Kidney tubule cell (primary cell): ENCODE measurements at places on chromosomes 5 and 9.
A peak's percentile ranks its signal among the peaks of the same experiment; 100 is the strongest.

GRCh38 chr9:93652604-93653592 is 76.5 kb downstream of the PHF2 start:
- no peak for DNase-seq

- no peak for DNase-seq
Observed at GRCh38 chr5:9452181-9452580, 93.7 kb downstream of the SEMA5A start.

DNA sequence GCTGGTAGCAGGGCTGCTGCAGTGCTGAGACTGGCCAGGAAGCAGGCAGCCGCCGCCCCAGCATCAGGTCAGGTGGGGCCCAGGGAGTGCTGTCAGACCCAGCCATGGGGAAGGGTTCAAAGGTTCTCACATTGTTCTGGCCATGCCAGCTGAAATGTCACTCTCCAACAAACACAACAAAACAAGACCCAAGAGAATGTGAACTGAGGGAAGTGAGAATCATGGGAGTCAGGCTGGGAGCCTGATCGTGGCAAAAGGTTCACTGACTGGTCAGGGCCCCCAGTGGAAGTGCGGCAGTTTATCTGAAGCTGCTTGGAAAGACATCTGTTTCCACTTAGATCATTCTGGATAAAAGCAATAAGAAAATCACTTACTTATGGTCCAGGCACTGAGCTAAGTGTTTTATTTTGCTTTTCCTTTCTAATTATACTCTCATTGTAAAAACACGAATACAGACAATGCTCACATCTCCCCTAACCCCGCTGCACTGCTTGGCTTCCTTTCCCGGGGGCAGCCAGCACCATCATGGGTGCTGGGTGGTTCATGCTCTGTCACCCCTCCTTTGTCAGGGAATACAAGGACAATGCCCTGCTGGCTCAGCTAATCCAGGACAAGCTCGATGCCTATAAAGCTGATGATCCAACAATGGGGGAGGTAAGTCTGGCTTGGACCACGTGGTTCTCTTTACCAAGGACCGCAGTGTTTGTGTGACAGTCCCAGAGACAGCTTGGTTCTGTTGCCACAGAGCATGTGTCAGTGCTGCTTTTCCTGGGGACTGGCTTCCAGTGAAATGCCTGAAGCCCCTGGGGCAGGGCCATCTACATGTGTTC is 41.9 kb upstream of the CFAP157 start:
- peak; percentile 9 for DNase-seq

GRCh38 chr5:75138689-75139088 is 86.3 kb upstream of the GCNT4 start:
- no peak for DNase-seq

DNA sequence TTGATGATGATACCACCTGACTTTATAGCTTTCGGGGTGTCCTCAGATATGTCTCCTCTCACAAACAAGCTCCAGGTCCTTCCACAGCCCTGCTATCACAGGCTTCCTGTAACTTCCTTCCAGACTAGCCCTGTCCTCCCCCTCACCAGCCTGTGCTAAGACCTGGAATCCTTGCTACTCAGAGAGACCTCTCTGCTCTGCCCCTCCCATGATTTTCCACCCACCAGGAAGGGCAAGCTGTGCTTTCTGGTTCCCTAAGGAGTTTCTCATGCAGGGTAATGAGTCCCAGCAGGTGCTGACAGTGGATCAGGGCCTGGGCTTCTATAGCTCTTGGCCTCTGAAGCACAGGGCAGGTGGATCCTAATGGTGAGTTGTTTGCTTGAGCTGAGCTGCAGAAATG is 86.9 kb downstream of the AOPEP start:
- DNase-seq: peak; percentile 36

DNA sequence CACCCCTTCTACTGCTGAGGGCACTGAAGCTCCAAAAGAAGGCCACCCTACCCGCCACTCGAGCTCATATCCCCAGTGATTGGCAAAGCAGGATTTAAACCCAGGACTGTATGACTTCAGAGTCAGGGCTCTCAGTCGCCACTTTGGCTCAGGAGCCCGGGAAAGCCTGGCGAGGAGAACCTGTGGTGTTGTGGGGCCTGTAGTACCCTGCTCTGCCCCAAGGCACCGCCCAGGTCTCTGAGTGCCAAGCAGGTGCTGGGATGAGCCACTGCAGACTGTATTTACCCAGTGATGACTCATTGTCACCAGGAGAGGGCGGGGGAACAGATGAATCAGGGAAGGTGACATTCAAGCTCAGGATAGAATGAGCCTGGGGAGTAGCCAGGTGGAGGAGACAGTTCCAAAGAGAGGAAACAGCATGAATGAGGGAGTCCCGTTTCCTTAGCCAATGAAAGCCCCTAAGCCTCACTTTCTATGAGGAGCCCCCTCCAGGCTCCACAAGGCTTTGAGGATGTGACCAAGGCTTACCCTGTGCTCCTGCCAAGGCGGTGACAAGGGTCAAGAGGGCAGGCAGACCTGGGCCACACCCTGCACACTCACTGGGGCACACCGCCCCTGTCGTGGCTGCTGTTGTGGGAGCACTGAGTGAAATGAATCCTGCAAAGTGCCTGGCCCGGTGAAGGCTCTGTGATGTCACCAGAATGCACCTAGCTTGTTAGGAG is 17.8 kb upstream of the DPM2 start:
- peak; percentile 95 for DNase-seq

DNA sequence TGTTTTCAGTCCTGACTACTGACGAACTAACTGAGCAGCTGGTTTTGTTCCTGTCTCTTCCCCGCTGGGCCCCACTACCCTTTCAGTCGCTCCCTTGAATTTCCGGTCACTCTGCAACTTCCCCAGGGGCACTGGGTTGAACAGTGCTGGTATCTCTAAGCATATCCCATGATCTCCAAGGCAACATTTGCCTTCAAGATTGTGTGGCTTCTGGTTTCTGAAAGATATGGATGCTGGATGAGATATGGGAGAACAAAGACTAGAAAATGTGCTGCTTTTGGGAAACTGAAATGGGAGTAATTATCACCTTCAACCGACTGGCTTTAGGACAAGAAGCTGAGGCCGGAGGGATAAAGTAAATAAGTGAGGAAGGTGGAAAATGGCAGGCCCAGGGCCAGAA is 258.2 kb upstream of the PIK3R1 start:
- no peak for DNase-seq

- DNase-seq: no peak
Observed at GRCh38 chr5:22053195-22053594, 799.9 kb downstream of the CDH12 start.

- DNase-seq: no peak
Observed at GRCh38 chr9:70784456-70784855, 337.0 kb downstream of the TRPM3 start.

DNA sequence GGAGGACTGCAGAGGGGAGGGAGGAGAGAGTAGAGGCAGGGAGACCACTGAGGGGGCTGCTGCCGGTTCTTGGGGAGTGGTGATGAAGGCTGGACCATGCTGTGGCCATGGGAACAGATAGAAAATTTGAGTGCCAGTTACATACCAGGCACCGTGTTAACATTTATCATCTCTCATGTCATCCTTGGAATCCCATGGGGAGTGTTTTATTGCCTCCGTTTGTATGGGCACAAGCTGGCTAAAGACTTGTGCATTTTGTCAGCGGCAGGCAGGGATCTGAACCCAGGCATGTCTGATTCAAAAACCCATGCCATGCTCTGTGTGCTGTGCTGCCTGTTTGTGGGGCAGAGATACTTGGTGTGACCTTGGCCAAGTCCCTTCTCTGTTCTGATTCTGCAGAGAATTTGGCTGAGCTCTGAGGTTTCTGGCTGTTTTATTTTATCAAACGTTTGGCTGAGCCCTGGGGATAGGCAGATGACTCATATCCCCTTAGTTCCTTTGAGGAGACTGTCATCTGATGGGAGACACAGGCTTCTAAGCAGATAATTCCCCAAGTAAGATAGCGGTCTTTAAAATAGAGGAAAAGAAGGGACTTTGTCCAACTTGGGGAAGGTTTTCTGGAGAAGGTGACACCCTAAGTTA is 22.2 kb downstream of the COL27A1 start:
- DNase-seq: peak; percentile 58

GRCh38 chr5:98635656-98636055 is 137.8 kb upstream of the RGMB start:
- DNase-seq: peak; percentile 11

- DNase-seq: peak; percentile 56
Observed at GRCh38 chr5:140358738-140359310, 1.2 kb upstream of the SLC4A9 start.

- no peak for DNase-seq
Observed at GRCh38 chr5:179414459-179415261, 69.4 kb upstream of the ADAMTS2 start.

GRCh38 chr5:39709032-39709431 is 284.3 kb upstream of the DAB2 start:
- no peak for DNase-seq

DNA sequence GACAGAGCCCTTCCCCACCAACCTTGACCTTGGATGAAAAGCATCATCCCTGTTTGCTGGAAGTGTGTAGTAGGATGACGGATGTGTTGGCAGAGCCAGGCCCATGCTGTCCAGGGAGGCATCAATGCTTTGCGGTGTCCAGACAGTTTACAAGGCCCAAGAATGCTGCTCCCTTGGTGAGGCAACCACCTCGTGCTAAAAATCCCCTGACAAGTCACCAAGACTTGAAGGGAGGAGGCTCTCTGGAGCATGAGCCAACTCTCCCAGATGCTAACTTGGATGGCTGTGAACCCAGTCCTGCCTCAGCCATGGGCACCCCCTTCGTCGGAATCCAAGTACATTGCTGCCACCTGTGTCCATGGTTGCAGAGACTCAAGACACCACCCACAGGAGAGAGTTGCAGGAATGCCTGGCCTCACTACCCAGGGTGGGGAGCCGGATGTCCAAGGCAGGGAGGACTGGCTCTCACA is 9.5 kb upstream of the NKD2 start:
- no peak for DNase-seq

GRCh38 chr9:18768951-18769622 is 263.9 kb downstream of the SAXO1 start:
- DNase-seq: no peak

GRCh38 chr9:75130172-75130571 is 41.9 kb downstream of the OSTF1 start:
- no peak for DNase-seq

DNA sequence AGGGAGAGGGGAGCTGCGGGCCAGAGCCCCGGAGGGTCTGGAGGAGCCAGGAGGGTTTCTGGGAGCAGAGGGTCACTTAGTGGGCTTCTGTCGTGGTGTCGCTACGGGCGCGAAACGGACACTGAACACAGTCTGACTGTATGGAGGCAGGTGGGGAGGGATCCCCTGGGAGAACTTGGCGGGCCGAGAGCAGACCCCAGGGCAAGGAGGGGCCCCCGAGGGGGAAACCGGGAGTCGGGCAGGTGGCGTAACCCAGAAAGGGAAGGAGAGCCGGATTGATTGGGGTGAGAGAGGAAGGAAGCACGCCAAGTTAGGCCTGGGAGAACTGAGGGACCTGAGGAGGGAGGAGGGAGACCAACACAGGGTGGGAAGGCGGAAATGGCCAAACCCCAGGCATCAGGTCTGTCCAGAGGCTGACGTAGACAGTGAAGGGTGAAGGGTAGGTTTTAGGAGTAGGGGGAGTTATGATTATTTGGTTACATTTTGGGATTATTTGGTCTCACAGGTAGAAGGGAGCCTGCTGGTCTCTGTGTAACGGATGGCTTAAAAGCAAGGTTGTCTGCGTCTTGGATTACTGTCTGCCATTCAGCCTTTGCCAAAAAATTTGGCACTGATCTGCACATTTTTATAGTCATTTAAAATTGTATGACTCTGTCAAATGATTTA is 3.3 kb upstream of the MSMP start:
- DNase-seq: peak; percentile 76

DNA sequence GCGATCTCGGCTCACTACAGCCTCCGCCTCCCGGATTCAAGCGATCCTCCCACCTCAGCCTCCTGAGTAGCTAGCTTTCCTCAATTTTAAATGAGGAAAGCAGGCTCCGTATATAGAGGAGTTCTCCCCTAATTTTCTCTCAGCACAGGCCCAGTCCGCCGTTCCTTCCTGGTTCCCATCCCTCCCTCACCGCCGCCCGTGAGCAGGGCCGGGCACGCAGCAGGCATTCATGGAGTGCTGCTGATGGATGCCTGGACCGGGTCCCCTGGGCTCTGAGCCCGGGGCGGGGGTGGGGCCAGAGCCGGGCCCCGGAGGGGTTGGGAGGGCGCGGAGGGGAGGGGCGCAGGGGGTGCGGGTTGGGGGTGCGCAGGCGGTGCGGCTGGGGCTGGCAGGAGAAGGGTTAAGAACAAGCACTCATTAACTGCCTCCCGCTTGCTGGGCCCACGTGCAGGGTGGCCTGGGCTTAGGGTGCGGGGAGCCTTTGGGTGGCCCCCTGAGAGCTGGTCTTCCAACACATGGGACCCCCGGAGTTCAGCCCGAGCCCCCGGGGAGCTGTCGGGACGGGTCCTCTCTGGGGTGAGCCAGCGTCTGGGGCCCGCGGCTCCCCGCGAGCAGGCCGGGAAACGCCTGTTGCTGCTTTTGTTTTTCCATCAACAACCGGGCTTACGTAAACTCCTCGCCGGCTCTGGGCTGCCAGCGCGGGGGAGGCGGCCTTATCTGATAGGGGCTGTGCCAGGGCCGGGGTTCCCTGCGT is 33.7 kb downstream of the LHX2 start:
- no peak for DNase-seq

DNA sequence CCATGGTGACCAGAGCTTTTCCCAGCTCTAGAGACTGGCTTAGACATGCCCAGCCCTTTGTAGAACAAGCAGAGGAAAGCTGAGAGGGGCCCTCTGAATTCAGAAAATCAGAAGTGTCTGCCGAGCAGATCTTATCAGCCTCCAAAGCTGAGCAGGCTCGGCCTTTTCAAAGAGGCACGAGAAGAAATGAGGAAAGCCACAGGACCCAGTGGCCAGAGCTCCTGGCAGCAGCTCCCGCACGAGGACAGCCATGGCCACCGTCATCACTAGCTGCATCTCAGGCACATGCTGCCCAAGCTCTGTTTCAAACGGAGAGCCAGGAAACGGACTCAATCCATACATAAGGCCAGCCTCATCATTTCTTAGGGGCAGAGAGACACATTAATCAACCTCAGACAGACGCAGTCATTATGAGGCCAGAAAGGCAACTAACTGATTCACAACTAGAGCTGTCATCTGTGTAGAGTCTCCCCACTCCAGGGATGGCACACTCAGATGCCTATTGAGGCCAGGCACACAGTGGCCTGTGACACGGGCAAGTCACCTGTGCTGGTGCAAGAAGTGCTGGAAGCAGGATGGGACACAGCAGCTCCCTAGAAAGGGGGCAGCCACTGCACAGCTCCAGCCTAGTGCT is 194.7 kb downstream of the FRMD3 start:
- no peak for DNase-seq
